ENCODE measurements at places on chromosomes 4 and X.

DNA sequence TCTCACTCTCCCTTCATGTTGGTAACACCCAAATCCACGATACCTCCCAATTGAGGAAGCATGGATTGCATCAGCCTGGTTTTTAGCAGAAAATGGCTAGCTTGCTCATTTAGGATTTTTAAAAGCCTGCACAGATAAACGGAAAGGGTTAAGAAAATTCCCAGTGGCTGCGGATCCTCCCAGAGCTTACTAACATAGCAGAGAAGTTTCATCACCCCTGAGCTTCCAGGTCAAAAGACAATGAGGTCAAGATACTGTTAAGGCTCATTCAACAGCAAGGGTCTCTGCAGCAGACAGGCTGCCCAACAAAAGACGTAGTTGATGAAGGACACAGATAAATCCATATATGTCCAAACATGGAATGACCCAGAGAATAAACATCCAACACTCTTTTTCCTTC, 220.2 kb downstream of the ASMT start:
- no peak for DNase-seq

DNA sequence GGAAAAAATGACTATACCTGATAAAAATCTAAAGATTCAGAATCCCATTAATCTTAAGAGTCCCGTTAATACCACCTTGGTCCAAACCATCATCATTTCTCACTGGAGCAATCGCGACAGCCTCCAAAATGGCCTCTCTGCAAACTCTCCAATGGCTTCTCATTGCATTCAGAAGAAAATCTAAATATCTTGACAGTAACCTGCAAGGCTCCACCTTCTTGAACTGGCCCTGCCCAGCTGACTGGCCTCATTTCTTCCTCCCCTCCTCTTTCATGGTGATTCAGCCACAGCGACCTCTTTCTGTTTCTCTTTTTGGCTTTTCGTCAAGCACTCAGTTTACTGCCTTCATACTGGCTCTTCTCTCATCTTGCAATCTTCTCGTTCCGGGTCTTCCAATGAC, 56.2 kb upstream of the GPRIN3 start:
- no peak for DNase-seq

- no peak for DNase-seq
These were observed 8.8 kb downstream of the PPM1K start for GRCh38 chr4:88275516-88275915.

DNA sequence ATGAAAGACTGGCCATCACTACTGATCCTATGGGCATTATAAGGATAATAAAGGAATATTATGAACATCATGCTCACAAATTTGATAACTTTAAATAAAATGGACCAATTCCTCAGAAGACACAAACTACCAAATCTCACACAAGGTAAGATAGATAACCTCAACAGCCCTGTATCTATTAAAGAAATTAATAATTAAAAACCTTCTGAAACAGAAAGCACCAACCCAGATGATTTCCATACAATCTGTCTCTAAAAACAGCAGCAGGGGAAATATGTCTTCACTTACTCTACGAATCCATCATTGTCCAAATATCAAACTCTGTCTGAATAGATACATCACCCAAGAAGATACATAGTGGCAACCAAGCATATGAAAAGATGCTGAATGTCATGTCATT, 55.2 kb downstream of the LCORL start:
- DNase-seq: no peak

GRCh38 chr4:57109847-57110639, at the start of gene IGFBP7:
Gene IGFBP7, minus strand, starts transcription at chr4:57110385. Its CDS starts 34 bp downstream, at chr4:57110351.
- DNase-seq: no peak

DNA sequence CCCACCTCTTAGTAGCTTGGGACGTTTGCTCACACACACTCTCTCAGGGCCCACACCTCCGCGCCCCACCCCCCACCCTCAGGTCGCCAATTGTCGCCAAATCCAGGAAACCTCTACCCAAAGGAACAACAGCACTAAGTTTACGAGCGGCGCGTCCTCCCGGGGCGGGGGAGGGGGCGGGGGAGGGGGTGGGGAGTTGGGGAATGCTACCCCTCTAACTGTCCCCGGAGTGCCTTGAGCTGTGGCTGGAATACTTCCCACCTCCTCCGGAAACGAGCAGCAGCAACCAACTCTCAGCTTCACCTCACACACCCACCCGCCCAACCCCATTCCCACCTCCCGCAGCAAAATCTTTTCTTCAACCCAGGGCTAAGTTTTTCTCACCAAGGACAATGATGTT, 135.6 kb upstream of the ZIC3 start:
- no peak for DNase-seq

Data from CD4-positive, alpha-beta T cell treated with Interleukin-6 for 4 hours (primary cell).